ENCODE measurements at places on chromosomes 5 and 9. TPM values are rescaled to one million over a fixed set of nuclear protein-coding genes. Genes with fewer than 3 reads are reported as not detected.

Gene DMGDH
- 3.1 TPM for total RNA-seq

Gene STKLD1
- 0.32 TPM for total RNA-seq

Gene OR2S2
- total RNA-seq = not detected

Gene AK8
- total RNA-seq = 1.0 TPM

Gene ALDH7A1
- 73.2 TPM for total RNA-seq

Gene WNT8A
- total RNA-seq = not detected

Gene C5orf63
- 6.4 TPM for total RNA-seq

Gene CAVIN4
- 12.8 TPM for total RNA-seq

Gene GCNT4
- 16.7 TPM for total RNA-seq

Gene ZNF483
- total RNA-seq = 19.0 TPM

Gene ZNF879
- 11.9 TPM for total RNA-seq

- no peak for DNase-seq
Observed at GRCh38 chr5:128084228-128085167, 932 bp downstream of the SLC12A2 start.

DNA sequence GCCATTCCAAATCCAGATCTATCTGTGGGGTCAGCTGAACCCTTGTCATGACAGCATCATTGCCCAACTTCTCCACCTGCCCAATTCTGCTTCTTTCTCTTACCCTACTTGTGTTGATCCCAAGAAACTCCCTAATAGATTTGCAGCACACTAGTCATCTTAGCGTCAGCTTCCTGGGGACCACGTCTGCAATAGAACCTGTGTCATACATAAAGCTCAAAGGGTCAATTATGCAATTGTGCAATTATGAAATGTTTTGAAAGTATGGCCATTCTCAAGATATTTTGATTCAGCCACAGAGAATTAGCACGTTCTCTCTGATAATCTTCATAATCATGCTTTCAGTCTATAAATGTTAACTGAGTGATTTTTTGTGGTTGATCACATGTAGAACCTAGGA lies 87.4 kb upstream of the PAPPA start:
- no peak for DNase-seq

- no peak for DNase-seq
Observed at GRCh38 chr9:121881920-121882500, 211.1 kb downstream of the TTLL11 start.

DNA sequence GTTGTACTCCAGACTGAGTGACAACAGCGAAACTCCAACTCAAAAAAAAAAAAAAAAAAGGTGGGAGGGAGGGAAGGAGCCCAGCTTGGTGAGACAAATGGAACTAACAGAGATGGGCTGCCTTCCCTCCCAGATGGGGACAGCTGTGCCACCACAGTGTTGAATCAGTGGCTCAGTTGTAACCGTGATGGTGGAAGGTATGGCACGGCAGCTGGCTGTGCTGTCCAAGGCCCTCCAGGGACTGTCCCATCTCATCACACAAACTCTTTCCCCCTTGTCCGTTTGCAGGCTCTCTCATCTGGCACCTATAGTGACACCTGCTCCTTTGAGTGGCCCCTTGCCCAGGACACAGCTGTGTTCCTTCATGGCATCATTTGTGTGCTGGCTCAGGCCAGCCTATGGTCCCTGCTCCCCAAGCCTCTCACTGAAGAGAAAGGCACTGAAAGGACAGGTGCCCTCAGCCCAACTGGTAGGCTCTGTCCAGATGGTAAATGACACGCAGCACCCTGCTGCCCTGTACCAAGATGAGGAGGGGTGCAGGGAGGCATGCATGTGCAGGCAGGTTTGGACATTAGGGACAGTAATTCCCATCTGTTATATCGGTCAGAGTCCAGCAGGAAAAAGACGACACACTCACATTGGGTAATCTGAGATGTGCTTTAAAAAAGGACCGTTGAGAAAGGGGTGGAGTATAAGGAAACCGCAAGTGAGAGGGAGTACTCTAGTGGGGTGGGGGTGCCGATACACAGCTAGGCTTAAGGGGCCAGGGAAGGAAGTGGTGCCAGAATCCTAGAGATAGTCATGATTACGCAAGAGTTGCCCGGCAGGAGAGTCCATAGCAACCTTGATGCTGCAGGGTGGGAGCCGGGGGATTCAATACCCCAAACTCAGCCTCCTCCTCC lies 4.3 kb downstream of the SMIM33 start:
- no peak for DNase-seq

- no peak for DNase-seq
Observed at GRCh38 chr9:19026375-19026774, 6.6 kb downstream of the SAXO1 start.

DNA sequence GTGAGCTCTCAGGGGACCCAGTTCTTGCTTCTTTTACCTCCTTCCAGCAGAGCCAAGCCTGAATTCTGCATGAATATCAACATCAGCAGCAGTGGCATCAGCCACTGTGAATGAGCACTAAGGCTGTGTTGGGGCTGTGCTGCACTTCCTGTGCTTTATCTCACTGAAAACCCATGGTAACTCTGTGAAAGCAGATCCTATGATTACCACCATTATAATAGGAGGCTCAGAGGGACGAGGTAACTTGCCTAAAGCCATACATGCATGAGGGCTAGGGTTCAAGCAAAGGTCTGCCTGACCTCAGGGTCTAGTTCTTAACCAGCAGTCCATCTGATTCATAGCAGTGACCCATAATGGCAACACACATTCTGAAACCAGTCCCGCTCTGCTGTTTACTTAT lies 60.5 kb upstream of the RAPGEF1 start:
- no peak for DNase-seq

- DNase-seq = no peak
Observed at GRCh38 chr9:33032865-33033264, 7.8 kb downstream of the DNAJA1 start.

DNA sequence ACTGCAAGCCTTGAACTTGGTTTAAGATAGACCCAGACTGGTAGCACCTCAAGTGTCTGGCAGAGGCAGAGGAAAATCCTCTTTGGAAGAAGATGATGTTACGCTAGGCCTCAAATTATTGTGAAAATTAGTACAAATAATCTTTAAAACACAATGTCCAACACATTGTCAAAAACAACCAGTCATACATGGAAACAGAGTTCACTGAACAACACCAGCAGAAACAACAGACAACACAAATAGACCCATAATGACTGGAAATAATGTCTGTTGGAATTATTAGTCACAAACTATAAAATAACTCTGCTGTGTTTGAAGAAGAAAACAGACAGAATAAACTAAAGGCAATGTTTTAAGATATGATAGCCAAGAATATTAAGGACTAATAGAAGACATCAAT lies 15.4 kb upstream of the ZNF366 start:
- DNase-seq = no peak

DNA sequence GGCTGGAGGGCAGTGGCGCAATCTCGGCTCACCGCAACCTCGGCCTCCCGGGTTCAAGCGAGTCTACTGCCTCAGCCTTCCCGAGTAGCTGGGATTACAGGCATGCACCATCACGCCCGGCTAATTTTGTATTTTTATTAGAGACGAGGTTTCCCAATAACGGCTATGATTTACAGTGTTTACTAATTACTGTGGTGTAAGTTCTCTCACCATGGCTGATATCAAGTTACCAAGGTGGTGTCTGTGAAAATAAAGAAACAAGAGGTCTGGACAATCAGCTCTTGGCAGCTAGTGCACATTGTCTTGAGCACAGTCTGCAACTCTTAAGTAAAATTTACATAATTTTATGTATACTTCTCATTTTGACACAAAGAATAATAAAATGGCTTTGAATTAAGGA lies 385.5 kb upstream of the COX7C start:
- DNase-seq = no peak

DNA sequence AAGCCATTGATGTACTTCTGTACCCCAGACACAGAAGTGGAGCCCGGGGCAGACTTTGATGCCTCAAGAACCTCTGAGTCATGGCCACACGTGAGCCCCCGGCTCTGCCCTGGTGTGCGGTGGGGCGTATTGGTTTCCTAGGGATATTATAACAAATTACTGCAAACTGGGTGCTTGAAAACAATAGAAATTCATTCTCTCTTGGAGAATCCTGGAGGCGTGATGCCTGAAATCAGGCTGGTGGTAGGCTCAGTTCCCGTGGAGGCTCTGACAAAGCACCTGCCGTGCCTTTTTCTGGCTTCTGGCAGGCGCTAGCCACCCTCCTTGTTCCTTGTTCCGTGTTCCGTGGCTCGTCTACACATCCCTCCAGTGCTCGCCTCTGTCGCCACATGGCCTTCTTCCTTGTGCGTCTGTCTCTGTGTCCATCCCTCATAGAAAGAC lies 24.2 kb downstream of the NEK6 start:
- no peak for DNase-seq

- no peak for DNase-seq
Observed at GRCh38 chr5:141867139-141867538, 11.1 kb downstream of the PCDH1 start.

DNA sequence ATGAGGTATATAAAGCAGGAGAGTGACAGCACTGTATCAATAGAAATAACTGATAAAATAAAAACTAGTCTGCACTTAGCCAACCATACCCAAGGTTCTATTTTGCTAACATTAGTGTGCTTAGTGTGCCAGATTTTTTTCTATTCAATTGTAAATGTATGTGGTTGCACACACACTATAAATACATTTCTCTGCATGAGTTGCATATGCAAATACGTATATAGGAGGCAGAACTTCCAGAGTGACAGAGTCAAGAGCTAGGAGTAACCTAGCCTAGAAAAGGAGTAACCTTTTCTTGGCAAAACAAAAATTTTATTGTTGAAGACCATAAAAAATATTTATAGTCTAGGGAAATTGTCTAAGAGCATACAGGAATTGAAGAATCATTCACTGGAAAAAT lies 461.6 kb downstream of the GABRG2 start:
- no peak for DNase-seq

GRCh38 chr9:10048994-10049393 lies 563.8 kb downstream of the PTPRD start:
- no peak for DNase-seq

DNA sequence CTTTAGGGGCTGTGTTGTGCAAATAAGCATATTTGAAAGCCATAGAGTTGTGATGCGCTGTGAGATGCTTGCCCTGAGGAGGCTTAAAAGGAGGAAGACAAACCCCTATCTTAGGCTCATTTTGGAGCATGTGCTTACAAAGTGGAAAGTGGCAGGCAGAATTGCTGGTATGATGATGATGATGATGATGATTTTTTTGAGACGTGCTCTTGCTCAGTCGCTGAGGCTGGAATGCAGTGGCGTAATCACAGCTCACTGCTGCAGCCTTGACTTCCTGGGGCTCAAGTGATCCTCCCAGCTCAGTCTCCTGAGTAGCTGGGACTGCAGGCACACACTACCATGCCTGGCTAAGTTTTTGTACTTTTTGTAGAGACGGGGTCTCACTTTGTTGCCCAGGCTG lies 1.7 kb downstream of the CNOT8 start:
- DNase-seq = no peak

GRCh38 chr5:37665272-37665671 lies 174.6 kb downstream of the GDNF start:
- no peak for DNase-seq

GRCh38 chr5:142057697-142058056 lies 44.9 kb upstream of the GNPDA1 start:
- no peak for DNase-seq

GRCh38 chr9:76687861-76688391 lies 76.3 kb upstream of the PCA3 start:
- no peak for DNase-seq

GRCh38 chr9:133066181-133066983 lies 4.6 kb downstream of the CEL start:
- no peak for DNase-seq

DNA sequence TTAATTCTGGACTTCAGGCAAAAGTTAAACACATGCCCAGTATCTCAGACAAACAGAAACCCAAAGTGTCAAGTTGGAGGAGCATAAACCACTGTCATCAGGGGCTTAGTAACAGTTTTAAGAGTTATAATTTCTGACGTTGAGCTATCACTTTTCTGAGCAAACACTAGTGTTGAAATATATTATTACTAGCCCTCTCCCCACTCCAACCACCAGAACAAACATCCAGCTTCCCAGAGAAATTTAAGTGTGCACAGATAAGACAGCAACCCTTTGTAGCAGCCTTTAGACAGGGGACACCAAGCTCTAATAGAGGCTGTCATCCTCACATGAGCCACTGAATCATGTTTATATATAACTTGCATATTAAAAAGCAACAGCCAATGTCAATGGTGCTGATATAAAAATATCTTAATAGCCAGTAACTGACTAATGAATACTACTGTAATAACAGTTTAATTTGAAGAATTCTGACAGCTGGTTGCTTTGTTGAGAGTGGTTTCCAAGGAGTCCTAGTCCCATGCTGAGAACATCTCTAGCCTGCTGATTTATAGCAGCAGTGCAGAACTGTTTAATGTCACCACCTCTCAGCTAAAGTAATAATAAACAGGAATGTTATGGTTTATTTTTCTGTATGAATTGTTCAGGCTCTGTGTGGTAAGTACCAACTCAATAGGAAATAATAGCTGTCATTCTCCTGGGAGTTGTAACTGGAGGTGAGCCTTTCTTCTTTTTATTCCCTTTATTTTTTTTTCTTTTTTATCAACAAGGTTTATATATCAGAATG lies 528.7 kb upstream of the ZNF608 start:
- no peak for DNase-seq

DNA sequence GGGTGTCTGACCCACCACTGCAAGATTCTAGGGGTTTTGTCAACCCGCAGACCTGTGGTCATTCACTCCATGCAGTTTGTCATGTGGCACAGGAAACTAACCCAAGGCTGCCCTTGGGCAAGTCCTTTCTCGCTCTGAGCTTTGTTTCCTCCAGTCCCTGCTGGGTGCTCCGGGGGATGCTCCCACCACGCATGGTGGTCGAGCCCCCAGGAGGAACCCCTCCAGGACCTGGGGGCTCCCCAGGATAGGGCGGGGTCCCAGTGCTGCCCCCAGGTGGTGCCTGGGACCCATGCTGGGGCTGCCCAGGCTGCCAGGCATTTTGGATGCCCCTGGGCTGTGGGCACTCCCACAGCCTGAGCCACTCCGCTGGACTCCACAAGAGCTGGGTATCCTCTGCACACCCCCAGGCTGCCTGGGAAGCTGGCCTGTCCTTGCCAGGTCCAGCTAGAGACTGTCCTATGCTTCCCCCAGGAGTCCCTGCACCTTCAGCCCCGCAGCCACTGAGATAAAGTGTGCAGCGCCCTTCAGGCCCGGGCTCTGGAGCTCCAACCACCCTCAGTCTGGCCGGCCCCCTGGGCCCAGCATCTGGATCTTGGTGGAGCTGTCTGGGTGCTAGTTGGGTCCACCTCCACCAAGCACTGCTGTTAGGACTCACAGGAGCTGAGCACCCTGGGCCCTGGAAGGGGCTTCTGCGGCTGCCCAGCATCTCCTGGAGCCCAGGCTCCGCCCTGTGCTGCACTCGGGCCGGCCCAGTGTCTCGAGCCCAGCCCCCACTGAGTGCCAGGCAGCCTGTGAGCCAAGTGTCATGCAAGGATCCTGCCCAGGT lies 104.3 kb downstream of the PHF2 start:
- no peak for DNase-seq

- DNase-seq = no peak
Observed at GRCh38 chr9:77433675-77434445, 214.3 kb downstream of the GNA14 start.

All from urinary bladder (tissue), 4 donors.